ENCODE measurements at places on chromosomes 7 and 10.

DNA sequence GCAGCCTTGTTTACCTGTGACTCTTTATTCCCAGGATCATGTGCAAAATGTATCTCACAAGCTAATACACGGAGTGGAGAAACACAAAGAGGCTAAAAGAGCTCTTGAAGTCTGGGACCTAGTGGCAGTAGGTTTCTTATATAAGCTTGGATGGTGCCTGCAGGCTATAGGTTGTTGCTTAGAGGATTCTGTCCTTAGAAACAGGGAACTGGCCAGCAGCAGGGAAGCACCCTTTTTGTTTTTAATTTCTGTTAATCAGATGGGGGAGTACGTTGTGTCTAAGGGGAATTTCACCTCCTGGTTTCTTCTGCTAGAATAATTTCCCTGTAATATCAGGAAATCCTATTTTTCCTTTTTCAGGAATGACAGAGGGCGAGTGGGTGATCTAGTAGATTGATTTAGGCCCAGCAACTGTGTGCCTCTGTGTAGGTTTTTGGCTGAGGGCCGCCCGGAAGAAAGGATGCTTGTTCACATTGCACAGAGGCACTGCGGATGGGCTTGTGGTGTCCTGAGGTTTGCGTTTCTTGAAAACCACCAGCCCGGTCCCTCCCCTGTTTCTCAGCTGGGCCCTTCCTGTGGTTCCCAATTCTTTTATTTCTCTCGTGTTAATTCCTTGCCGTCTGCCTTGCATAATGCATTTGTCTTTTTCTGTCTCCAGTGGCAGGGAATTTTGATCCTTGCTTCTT lies 158.0 kb downstream of the CAMK1D start:
- DNase-seq: no peak

DNA sequence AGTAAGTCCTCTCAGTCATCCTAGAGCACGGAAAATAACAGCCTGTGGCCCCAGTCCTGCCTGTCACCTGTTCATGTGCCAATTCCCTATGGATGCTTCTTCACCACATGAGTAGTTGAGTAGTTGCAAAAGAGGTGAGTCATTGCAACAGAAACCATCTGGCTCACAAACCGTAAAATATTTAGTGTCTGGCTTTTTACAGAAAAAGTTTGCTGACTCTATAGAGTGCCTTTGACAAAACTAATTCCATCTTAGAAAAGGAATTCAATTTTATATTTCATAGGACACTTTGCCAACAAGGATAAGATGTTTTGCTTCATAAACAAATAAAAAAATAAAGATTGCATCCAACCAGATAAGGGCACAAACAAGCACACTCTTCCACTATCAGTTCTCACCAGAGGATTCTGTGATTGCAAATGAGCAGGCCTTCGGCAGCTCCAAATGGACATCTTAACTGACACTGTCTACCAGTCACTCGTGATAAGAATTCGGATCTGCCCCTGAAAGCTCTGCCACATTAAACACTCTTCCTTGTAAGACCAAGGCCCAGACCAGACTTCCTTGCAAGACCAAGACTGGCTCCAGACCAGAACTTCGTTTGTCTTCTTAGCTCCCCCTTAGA lies 242.7 kb upstream of the SEMA3C start:
- DNase-seq: peak; percentile 75

DNA sequence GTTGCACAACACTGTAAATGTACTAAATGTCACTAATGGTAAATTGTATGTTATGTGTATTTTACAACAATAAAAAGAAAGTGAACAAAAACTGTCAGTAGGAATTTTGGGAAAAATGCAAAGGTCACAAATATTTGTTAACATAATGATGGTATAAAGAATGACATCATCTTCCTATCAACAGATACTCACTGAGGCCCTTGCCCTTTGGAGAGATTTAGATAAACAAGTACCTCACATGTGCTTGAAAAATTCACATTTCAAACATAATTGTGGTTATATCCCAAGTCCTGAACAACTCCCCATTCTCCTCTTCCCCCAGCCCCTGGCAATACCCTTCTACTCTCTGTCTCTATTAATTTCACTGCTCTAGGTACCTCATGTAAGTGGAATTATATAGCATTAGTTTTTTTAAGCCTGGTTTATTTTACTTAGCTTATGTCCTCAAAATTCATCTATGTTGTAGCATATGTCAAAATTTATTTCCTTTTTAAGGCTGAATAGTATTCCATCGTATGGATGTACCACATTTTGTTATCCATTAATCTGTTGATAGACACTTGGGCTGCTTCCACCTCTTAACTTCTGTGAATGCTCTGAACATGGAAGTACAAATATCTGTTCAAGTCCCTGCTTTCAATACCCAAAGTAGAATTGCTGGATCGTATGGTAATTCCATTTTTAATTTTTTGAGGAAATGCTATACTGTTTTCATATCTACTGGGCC lies 90.5 kb downstream of the WIPF3 start:
- no peak for DNase-seq

- no peak for DNase-seq
Observed at GRCh38 chr7:51881309-51881708, 564.7 kb upstream of the COBL start.

Data from HS-5 (cell line).